Left forelimb (tissue), 1 donor: ENCODE measurements at places on chromosomes 7 and 10.

DNA sequence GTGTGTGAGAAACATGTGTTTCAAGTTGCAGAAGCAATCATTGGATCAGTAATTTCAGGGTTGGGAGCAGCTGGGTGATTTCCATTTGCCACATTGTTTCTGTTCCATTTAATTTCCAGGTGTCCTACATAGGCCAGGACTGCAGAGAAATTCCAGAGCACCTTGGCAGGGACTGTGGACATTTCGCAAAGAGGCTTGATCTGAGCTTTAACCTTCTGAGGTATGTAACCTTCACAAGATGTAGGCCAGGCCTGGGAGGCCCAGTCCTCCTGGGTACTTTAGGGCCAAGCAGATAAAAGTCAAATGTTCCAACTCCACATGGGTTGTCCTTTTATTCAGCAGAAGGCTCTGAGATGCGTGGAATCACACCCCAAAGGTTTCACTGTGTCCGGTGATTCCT, 6.9 kb downstream of the LRMDA start:
- DNase-seq, result no peak

DNA sequence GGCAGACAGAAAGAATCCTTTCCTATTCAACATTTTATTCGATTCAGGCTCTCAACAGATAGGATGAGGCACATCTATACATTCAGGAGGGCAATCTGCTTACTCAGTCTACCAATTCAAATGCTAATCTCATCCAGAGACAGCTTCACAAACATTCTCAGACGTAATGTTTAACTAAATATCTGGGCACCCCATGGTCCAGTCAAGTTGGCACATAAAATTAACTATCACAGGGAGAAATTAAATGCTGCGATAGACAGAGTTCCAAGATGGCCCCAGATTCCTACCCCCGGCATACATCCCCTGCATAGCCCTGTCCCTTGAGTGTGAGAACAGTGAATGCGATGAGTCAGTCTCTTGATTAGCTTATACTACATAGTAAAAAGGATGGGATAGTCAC, 184.3 kb downstream of the FGFR2 start:
- DNase-seq, result no peak

- DNase-seq, result peak; percentile 76
Observed at GRCh38 chr10:93542358-93542791, 24.1 kb upstream of the FFAR4 start.

DNA sequence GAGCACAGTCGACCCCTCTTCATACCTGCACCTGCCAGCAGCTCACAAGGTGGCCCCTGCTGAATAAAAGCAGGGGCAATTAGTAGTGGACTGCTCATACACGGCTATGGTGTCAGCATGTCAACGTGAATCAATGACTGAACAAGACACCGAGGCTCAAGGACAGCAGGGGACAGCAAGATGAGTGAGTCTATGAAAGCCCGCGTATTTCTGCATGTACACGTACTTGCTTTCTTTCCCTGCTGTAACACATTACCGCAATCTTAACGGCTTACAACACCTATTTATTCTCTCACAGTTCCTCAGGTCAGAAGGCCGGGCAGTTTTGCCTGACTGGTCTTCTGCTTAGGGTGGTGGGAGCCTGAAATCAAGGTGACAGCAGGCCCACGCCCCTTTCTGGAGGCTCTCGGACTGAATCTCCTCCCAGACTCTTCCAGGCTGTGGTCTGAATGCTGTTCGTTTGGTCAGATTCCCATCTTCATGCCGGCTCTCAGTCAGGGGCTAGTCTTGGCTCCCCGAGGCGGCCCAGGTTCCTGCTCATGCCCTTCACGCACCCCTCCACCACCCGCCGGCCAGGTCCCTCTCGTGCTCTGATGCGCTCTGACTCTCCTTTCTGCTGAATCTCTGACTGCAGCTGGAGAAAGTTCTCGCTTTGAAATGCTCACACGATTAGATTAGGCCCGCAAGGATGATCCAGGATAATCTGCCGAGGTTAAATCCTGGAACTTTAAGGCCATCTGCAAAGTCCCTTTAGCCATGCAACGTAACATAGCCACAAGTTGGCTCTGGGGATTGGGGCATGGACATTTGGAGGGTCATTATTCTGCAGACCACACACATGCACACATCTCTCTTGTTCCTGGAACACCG, 7.8 kb upstream of the PPP2R2D start:
- DNase-seq, result no peak

- DNase-seq, result no peak
Observed at GRCh38 chr10:121540732-121541395, 57.4 kb downstream of the FGFR2 start.

GRCh38 chr7:148973256-148973655, 55.0 kb downstream of the PDIA4 start:
- DNase-seq, result no peak

- DNase-seq, result no peak
Observed at GRCh38 chr7:135197906-135198655, 13.2 kb downstream of the WDR91 start.

GRCh38 chr7:137992104-137992549, 9.8 kb downstream of the CREB3L2 start:
- DNase-seq, result no peak

- no peak for DNase-seq
Observed at GRCh38 chr7:98836811-98837629, 32.8 kb downstream of the TMEM130 start.

DNA sequence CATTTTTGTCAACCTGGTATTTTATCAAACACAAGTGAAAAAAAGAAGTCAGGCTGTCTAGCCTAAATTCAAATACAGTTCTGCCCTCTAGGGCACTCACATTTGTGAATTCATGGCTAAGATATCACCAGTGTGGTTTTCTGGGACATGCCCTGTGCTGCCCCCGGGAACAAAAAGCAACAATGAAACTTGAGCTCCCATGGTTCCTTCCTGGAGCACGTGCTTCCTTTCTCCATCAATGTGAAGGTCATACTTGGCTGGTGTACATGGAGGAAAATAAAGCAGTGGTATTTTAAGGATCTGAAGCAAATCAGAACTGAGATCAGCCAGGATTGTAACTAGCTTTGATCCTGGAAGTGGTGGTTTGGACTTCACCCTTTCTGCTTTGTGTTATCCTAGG, 128.9 kb upstream of the FRMD4A start:
- no peak for DNase-seq

GRCh38 chr7:6188389-6188788, 84.0 kb downstream of the CYTH3 start:
- DNase-seq, result no peak

- DNase-seq, result peak; percentile 50
Observed at GRCh38 chr10:123999956-124000615, 93.3 kb downstream of the CHST15 start.

- DNase-seq, result peak; percentile 22
Observed at GRCh38 chr10:128305601-128306345, 179.6 kb upstream of the MKI67 start.

GRCh38 chr10:114767101-114767985, 54.2 kb upstream of the FHIP2A start:
- DNase-seq, result no peak

- DNase-seq, result no peak
Observed at GRCh38 chr10:100014071-100014762, 4.5 kb upstream of the DNMBP start.

- DNase-seq, result no peak
Observed at GRCh38 chr10:100372415-100373297, 25.6 kb downstream of the SCD start.

DNA sequence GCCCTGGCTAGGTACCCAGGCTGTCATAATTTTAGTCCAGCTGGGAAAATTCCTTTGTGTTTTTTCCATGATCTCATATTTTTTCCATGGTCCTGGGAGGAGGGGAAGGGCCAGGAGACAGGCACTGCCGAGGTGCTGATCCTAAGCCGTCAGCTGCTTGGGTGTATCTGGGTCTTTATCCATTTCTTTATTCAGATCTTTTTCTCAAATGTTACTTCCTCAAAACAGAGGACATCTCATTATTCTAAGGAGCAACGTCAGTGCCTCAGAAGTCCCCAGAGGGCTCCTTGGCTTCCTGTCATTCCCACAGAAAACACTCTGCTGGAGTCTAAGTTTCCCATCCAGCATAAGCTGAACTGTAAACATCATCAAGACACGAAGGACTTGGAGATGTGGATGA, 2.8 kb upstream of the OR6V1 start:
- DNase-seq, result no peak

GRCh38 chr7:155585532-155585895, 39.2 kb upstream of the CNPY1 start:
- no peak for DNase-seq

DNA sequence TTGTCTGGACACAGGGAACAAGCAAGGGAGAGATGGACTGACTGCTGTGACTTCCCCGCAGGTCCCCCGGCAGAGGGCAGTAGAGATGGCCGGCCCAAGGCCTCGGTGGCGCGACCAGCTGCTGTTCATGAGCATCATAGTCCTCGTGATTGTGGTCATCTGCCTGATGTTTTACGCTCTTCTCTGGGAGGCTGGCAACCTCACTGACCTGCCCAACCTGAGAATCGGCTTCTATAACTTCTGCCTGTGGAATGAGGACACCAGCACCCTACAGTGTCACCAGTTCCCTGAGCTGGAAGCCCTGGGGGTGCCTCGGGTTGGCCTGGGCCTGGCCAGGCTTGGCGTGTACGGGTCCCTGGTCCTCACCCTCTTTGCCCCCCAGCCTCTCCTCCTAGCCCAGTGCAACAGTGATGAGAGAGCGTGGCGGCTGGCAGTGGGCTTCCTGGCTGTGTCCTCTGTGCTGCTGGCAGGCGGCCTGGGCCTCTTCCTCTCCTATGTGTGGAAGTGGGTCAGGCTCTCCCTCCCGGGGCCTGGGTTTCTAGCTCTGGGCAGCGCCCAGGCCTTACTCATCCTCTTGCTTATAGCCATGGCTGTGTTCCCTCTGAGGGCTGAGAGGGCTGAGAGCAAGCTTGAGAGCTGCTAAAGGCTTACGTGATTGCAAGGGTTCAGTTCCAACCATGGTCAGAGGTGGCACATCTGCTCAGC, 6.0 kb downstream of the CYREN start:
- no peak for DNase-seq

GRCh38 chr10:100791369-100792058, 46.1 kb downstream of the PAX2 start:
- DNase-seq, result no peak

GRCh38 chr10:15430969-15431771, 60.1 kb upstream of the FAM171A1 start:
- no peak for DNase-seq

DNA sequence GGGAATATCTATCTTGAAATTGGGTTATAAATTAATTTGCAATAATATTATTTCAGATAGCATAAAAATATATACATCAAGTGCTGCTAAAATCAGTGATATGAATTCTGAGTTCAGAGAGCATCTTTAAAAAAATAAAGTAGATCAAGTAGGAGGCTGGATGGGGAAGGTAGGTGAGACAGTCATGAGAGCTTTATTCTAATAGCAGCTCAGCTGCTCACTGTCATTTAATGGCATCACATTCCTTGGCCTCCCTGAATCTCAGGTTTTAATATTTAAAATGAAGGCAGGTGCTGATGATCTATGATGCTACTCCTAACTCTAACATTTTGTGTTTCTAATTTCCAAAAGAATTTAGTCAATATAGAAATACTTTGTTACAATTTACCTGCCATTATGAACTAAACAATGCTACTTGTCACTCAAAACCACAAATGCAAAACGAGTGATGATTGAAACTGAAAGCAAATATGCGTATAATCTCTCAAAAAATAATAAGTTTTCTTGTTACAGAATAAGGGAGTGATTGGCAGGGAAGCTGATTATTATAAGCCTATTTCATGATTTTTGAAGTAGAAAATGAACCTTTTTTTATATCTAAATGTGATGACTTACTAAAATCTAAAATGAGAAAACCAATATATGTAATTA, 147.6 kb upstream of the CSTF2T start:
- DNase-seq, result no peak

DNA sequence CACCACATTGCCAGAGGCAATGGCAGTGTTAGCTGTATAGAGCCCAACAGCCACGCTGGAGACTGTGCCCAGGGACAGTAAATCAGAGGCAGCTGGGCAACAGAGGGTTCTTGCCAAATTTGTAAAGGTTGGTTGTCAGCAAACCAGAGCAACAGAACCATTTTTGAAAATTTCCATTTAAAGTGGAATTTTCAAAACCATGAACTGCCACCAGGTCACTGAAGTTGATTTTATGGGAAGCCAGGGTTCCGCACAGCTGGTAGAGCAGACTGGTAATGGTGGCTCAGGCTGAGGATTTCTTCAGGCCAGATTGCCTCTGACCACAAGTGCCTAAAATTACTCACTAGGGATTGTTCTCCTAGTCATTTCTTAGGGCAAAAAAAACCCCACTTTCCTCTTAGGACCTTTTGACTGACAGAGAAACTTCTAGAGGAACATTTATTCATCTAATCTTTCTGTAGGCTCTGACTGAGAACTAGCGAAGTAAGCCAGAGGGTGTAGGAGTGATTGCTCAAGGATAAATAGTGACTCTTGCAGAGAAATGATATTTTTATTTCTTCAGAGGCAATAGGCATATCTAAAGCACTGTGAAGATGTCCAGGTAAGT, 342.4 kb downstream of the BBS9 start:
- no peak for DNase-seq

DNA sequence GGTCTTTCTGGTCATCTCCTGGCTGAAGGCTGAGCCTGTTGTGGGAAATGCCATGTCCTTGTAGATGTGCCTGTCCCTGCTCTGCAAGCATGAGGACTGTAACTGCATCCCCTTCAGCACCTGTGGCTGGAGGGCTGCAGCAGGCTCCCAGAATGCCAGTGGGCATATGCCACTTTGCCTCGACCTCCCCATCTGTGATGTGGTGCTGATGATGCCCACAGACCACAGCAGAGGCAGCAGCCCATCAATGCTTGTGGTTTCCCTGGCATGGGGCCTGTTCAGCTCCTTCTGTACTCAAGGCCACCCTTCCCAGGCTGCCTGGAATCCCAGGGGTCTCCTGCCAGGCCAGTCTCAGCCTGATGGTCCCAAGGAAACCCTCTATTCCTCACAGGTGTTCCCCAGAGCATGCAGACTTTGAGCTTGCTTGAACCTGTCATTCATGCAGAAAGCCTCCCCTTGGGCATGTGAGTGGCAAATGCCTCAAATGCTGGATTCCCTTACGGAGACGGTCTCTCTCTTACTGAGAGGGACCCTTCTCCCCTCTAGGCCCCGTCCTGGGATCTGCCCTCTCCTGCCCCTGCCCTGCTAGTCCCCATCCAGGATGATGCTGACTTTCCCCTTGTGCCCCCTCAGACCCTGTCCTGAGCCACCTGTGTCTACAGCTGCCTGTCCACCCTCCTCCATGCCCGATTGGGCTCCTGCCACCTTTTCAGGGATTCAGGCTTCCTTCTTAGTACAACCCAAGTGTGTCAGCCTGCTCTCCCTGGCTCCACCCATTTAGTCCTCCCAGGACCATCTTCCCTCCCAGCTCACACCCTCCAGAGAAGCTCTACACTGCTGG, 50.9 kb upstream of the ANTXRL start:
- DNase-seq, result peak; percentile 26

DNA sequence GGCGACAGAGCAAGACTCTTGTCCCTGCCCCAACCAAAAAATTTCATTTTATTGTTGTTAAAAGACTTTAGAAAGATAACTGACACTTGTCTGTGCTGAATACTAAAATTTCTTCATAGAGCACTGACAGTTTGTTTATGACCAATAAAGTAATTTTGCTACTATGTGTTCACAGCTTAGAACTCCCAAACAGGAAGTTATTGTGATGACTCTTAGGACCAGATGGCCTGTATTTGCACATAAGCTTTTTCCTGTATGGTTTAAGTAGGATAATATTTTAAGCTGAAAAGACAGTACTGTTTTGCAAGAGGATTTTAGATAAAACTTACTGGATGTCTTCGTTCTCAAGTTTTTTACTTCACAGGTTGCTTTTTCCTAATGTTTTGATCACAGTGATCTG, 80.7 kb downstream of the MMRN2 start:
- DNase-seq, result no peak

- DNase-seq, result no peak
Observed at GRCh38 chr7:131932271-131932670, 375.8 kb upstream of the PODXL start.

- no peak for DNase-seq
Observed at GRCh38 chr7:111666260-111666659, 104.0 kb upstream of the IMMP2L start.
